ENCODE measurements at places on chromosomes 1 and 21.

GRCh38 chr1:54886724-54887664 is at the start of gene DHCR24:
Gene DHCR24, minus strand, starts transcription at chr1:54887195. Its CDS starts 76 bp downstream, at chr1:54887119.
- peak; percentile 99 for DNase-seq

- DNase-seq, result no peak
Measured at GRCh38 chr1:154433161-154433764, 28.1 kb downstream of the IL6R start.

DNA sequence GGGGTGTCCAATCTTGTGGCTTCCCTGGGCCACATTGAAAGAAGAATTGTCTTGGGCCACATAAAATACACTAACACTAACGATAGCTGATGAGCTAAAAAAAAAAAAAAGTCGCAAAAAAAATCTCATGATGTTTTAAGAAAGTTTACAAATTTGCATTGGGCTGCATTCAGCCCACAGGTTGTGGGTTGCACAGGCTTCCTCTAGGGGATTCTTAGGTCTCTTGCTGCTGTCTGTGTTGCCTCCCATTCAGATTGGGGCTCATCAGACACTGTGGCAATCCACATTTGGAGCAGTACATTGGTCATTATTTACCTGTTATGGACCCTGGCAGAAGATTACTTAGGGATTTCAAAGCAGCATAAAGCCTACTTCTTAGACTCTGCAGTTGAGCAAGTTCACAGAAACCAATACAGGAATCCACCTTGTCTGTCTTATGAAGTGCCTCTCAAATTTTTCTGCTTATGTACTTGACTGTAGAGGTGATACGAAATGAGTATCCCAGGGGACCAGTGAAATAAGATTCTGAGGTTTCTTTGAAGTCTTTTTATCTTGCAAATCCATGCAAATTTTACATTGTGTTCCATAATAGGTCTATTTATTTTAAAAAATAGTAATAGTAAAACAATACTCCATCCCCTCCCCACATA is 205.5 kb downstream of the RPS6KC1 start:
- no peak for DNase-seq

- DNase-seq, result no peak
Measured at GRCh38 chr1:29197993-29198392, 16.3 kb upstream of the SRSF4 start.

DNA sequence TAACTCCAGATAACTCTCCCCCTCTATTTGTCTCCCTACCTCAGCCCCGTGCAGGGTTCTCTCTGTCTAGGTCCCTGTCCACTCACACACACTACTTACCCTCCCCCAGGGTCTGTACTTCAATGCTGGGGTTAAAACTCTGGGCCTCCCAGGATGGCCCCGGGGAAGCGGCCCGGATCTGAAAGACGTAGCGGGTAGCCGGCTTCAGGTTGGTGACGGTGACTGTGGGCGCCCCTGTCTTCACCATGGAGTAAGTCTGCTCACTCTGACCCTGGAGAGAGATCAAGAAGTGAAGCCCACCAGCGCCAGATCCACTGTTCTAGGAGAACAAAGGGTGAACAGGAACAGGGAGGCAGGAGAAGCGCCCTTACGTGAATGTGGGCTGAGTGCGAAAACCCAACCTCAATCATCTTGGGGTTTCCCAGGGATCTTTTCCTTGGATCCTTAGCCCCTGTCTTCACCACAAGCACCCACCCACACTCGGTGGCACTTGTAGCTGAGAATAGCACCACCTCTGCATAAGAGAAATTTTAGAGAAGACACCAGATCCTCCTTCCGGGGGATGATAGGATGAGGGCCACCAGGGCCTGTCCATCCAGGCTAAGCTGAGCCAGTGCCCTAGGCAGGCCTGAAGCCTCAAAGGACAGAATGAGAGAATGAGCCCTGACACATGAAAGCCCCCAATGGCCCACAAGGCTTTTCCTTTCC is 33.5 kb downstream of the EPHA10 start:
- DNase-seq, result no peak

DNA sequence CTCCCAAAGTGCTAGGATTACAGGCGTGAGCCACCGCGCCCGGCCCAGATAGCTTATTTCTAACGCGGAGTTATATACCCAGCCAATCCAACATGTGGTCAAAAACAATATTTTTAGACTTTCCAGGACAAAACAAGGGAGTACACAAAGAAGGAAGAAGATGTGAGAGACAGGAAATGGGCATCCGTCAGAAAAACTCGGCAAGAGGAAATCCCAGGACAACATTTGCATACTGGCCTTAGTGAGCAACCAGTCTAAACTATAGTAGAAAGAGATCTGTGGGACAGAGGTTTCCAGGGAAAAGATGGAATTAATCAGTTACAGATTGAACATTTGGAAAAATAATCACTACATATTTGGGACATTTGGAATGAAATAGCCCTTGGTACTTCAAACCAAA is 11.4 kb downstream of the ARMH1 start:
- no peak for DNase-seq

- DNase-seq, result no peak
Measured at GRCh38 chr1:31704271-31705079, 658 bp upstream of the COL16A1 start.

GRCh38 chr21:45894450-45894825 is 87.1 kb upstream of the COL6A1 start:
- DNase-seq, result peak; percentile 79

DNA sequence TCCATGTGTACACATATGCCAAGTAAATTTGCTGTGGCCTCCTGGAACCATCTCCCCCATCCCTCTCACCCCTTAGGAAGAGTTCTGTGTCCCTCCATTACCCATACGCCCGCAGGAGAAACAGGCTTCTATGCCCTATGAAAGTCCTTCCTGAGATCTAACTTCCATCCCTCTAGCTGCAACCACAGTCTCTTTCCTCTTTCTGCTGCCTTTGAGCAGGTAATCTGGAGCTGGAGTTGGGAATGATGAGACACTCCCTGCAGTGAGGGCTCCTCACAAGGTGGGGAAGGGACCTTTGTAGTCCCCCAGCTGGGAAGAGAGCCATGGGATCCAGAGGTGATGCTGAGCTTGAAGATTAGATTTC is 2.0 kb upstream of the KCNQ4 start:
- no peak for DNase-seq

DNA sequence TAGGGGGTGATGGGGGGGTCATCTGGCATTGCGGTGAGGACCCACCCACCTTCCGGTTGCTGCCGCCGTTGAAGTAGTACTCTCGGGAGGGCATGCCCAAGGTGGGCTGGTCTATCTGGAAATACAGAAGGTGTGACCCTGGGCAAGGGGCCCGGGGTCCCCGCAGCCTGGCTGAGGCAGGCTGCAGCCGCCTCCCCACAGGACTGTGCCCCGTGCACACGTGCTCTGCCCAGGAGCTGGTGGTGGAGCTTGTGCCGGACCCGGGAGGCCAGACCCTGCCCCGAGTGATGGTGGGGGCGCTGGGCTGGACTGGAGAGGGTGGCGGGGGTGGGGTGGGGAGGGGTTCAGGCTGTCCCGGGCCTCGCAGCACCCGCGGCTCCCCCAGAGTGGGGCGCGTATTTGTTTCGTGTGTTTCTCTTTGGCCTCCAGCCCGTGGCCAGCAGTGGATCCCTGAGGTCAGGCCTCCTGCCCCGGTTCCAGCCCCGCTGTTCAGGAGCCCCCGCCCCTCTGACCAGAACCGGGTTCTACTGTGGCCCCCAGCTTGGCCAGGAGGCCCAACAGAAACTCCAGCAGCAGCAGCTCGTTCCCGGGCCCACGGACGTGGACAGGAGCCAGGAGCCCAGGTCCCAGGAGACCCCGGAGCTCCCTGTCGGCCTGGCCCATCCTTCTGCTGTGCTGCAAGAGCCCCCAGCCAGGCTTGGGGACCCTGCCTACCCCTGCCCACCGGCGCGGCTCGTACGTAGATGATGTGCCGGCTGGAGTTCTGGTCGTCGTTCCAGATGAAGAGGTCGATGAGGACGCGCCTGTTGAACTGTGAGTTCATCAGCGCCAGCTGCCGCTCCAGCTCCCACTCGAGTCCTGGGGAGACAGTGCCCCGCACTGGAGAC is 19.2 kb downstream of the PRXL2B start:
- DNase-seq, result no peak

DNA sequence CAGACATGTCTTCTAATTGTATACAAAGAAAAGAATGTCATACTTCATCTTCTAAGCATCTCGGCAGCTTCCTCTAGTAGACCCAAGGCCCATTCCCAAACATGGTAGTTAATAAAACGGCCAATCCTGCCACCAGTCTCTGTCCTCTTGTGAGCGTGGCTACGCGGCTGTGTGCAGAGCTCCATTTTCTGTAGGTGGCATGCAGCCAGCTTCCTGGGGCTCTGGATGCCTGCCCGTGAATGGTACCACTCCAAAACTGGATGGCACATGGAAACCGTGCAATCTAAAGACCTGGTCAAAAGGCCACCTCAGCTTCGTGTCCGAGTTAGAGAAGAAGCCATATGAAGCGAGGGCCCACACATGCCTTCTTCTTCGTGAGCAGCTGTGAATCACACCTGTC is 110.7 kb downstream of the SIPA1L2 start:
- DNase-seq, result peak; percentile 56

GRCh38 chr1:18583326-18583941 is 47.2 kb upstream of the PAX7 start:
- DNase-seq, result peak; percentile 64

DNA sequence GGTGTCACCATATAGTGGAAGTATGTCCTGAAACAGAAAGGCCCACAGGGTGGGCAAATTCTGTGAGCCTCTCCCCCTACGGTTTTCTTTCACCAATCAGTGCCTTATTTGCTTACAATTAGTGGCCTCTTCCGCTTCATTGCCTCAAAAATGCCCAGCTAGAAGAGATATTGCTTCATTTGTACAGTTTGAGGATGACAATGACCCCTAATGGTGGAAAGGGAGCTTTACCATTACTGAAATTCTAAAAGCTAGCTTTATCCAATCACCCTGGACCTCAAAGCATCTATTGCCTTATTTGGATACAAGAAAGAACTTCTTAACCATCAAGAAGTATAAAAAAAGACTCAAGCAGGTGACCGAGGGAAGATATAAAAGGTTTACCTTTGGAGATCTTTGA is 49.6 kb downstream of the LRRC71 start:
- DNase-seq, result no peak

DNA sequence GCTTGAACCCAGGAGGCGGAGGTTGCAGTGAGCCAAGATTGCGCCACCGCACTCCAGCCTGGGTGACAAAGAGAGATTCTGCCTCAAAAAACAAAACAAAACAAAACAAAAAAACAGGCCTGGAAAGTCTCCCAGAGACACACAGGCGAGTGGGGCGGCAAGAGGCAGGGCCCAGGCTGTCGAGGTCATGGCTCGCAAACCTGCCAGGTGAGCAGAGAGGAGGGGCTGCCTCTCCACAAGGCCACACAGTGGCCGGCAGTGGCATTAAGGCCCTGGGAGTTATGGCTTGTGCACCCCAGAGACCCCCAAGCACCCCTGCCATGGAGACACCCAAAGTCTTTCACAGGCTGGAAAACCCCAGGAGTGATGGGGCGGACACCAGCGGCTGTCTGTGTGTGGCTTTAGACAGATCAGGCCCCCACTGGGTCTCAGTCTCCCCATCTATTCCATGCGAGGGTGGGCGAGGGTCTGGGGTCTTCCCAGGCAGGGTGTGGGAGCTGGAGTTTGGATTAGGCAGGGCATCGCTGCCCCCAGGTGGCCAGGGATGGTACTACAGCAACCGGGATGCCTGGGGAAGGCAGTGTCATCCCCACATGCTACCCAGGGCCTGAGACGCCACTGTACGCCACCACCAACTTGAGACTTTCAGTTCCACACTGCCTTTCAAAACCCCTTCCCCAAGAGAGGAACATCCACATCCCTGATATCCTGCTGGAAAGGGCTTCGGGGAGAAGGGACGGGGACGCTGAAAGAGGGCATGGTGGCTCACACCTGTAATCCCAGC is 7.3 kb upstream of the CTRC start:
- DNase-seq, result peak; percentile 79

- DNase-seq, result no peak
Measured at GRCh38 chr1:77631751-77632150, 50.7 kb downstream of the ZZZ3 start.

- peak; percentile 45 for DNase-seq
Measured at GRCh38 chr1:71587961-71588360, 507.1 kb upstream of the ZRANB2 start.

DNA sequence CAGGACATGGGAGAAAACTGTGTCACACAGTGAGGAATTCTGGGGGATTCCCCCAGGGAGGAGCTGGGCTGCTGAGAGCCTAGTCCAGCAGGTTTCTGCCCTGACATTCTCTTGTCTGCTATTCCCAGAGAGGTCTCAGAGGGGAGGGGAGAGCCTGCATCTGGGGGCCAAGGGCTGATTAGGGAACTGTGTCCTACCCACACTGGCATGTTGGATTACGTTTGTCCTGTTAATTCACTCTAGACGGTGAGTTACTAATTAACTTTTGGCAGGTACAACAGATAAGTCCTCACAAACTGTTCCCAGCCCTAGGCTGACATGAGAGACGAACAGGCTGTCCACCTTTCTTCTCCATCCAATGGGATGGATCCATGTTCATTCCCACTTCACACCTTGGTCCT is 2.6 kb upstream of the SH3BGRL3 start:
- no peak for DNase-seq

DNA sequence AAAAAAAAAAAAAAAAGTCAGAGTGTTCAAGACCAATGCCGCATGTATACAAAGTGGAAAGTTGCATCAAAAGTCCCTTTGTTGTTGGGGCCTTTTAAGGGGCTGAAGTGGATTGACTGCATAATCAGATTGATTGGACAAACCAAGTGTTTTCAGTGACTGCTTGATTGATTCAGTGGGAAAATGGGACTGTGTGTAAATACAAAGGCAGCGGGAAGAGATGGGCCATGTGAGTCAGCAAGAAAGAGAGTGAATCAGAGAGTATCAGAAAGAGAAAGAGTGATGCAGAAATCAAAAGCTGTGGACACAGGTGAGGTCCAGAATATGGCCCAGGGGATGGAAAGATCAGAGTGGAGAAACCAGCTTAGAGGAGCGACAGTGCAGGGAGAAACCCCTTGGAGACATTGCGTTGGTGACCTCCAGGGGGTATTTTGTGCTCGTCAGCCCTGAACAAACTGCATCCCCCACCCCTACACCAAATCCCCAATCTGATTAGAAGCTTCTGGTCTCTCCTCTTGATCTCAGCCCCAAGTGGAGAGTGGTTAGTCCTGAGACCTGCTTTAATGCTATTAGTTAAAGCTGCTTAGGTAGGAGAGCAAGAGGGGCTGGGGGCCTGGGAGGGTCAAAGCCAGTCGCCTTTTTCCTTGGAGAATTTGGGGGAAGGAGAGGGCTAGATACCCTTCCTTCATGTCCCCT is 5.1 kb upstream of the ETV3L start:
- DNase-seq, result no peak

- no peak for DNase-seq
Measured at GRCh38 chr21:42117967-42118780, 47.1 kb downstream of the UMODL1 start.

DNA sequence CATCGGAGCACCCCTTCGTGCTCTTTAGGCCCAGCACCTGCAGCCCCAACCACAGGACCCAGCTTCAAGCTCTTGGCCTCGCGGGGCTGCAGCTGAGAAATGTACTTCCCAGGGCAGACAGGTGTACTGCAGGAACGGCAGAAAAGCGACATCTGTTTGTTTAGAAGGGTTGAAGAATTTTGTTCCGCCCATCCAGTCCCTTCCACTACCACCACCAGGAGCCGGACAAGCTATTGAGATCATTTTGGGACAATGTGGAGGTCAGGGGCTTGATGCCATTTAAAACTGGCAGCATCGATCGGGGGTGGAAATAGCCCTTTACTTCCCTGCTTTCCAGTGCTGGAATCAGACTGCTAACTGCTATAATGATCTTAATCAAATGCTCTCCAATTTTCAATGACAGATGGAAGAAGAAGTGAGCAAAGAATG is 1.7 kb downstream of the SERTAD4 start:
- no peak for DNase-seq
